Activated naive CD8-positive, alpha-beta T cell treated with anti-CD3 and anti-CD28 coated beads, Interleukin-2, amount 50 U/mL, for 24 hours (primary cell): ENCODE measurements at places on chromosomes 2 and 18.

DNA sequence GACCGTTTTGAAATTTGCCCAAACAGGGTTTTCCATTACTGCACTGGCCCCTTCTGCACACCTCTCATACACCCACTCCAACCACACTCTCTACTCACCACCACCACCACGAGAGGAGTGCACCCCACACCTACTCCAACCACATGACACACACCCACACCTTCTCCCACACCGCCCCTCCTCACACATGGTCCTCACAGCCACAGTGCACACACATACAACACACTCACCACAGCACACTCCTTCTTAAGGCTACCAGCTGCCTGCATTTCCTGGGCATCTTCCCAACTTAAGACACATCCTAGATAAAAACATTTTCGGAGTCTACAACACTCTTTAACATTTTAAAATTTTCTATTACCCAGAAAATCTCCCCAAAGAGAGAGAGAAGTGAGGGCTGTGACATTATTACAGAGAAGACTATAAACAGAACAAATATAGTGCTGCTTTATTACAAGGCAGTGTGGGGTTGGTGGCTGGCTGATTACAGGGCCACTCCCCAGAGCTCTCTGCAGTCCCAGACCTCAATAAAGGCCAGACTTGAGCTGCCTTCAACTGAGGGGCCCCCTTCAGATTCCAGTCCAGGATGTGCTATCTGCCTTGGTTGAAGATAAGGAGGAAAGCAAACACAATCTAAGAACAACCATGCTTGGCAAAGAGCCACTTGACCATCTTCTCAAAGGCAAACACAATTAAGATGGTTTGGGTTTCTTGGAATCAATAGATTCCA is 36.1 kb downstream of the NHEJ1 start:
- peak; percentile 10 for DNase-seq

GRCh38 chr2:111143107-111143842 is 22.6 kb downstream of the BCL2L11 start:
- no peak for DNase-seq

GRCh38 chr2:55901322-55901721 is 22.3 kb downstream of the EFEMP1 start:
- no peak for DNase-seq

GRCh38 chr2:224310943-224311625 is 90.8 kb downstream of the FAM124B start:
- DNase-seq: no peak

DNA sequence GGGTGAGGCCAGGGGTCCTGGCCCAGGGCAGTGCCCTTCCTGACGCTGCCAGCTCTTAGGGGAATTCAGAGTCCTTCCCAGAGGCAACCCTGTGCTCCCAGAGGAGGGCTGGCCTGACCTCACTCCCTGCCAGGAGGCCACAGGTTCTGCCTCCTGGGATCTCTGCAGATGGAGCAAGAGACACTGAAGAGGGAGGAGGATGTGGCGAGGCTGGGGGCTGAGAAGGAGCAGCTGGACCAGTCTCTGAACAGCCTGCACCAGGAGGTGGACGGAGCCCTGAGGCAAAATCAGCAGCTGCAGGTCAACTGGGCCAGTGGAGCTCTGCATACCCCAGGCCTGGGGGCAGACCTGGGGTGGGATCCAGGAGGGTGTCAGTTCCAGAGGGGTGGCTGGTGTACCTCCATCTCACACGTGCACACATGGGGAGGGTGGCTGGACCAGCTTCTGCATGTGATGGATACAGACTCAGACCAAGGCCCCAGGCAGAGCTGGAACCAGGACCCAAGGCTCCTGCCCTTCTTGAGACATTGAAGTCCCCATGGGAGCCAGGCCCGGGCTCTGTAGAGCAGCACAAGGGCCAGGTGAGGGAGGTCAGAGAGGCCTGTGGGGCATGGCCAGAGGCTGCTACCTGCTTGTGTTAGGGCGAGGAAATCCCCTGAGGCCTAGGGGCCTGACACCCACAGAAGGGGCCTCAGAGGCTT is 9.7 kb upstream of the SNED1 start:
- DNase-seq: no peak

GRCh38 chr2:97911922-97912575 is 83.7 kb downstream of the TMEM131 start:
- no peak for DNase-seq

- DNase-seq: peak; percentile 16
These were observed 50.3 kb upstream of the TLK1 start for GRCh38 chr2:171210864-171211431.

GRCh38 chr2:102975996-102976975 is 214.5 kb downstream of the TMEM182 start:
- no peak for DNase-seq
